ENCODE measurements at places on chromosomes 5 and 9.

DNA sequence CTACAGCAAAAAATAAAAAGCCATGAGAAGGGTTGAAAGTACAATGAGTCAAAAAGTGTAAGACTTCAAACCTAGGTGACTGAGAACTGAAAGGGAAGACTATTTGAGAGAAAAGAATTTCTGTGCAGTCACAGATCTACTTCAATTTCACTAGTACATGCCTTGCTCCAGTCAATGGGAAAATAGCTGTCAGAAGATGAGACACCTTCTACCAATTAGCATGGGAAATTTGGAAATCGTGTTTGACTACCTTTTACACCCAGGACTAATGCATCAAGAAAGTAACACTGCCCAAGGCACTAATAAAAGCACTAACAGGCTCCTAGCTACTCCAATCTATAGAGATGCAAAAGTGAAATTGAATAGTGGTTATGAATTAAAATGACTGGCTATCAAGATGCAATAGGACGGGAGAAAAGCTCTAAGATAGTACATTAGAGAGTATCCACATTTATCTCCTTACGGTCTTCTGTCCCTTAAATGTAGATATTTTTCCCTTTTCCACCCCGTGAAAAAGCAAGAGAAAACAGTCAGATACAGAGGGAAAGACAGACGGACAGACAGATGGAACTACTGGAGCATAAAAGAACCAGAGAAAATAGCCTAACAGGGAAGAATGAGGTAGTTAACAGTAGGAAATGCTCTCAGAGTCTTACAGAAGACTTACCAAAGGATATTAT, 15.2 kb downstream of the ERP44 start:
- DNase-seq: no peak

DNA sequence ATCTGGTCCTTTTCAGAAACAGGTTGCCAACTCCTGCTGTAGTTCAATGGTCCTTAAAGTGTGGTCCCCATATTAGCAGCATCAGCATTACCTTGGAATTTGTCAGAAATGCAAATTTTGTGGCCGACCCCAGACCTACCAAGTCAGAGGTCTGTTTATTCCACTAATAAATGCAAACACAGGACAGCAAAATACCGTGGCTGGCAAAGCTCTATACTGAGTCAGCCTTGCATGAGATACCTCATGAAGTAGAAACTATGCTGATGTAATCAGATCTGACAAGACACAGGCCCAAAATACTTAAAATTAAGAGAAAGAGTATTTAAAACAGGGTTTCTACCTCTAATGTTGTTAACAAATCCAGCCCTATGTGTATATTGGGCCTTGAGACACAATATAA, 3.0 kb downstream of the GOLM1 start:
- DNase-seq: no peak

- no peak for DNase-seq
Observed at GRCh38 chr9:121154782-121155181, 46.9 kb downstream of the RAB14 start.

DNA sequence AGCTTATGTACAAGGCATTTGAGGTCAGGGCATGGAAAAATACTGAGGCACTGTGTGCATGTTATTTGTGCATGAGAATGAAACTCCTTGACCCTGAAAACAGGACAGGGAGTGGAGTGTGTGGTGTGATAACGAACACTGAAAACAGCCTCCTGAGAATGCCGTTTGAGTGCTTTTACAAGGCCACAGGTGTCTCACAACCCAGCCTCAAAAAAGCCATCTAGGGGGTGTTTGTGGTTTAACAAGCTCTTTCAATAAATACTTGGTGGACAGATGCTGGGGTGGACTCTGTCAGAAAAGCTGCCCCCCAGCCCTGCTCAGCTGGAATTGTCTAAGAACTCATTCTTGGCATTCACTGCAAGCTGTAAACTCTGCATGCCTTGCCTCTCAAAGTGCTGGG, 94.0 kb upstream of the SLC25A48 start:
- no peak for DNase-seq

DNA sequence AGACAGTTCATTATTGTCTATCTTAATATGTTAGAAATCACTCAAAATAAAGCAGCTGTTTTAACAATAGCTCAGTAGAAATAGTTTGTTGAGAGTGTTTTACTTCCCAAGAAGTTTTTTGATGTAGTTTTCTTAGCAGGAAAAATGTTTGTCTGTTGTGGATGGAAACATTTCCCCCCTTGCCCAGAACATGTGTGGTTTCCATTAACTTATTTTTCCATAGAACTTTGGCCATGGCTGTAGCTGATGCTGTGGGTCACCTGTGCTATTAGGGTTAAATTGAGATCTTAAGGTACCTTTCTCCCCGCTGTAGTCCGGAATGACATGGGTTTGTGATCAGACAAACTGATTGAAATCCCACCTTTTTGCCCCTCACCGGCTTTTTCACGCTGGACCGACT, 294.9 kb downstream of the FANCC start:
- no peak for DNase-seq

GRCh38 chr5:18920966-18921365, 1067.0 kb downstream of the CDH18 start:
- DNase-seq: no peak

DNA sequence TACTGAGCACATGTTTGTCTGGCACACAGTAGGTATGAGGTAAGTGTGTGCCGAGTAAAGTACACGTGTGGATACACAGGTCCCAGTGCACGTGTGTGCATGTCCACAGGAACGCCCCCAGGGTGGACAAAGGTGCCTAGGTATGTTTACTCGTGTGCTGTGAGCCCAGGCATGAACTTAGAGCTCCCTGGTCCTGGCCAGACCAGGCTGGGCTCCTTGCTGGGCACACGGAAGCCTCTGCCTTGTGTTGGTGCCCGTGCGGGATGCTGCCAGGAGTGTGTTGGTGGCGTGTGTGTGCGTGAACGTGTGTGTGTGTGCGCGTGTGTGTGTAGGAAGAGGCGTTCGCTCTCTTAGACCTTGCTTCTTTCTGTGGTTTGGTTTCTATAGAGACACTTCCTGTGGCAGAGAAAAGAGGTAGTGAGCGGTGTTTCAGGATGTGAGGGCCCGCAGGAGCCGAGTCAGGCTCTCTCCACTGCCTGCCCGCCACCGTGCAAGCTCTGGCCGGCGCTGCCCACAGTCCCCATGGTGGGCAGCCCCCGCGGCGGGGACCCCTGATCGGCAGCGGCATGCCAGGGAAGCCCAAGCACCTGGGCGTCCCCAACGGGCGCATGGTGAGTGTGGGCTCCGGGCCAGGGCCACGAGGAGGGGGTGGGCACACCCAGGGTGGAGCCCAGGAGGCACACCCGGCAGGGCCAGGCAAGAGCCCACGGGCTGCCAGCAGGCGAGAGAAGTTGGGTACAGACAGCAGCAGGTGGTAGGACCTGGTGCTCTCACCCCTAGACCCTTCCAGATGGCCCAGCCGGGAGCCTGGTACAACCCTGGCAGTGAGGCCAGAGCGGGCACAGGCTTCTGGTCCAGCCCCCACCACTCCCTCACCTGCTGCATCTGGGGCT, at the start of gene RGS14:
RGS14 (plus strand) TSS at position 466 of the 893 bp plus-strand sequence; CDS start at position 567, 101 bp downstream.
- DNase-seq: peak; percentile 64

GRCh38 chr9:6024035-6024554, 8.7 kb upstream of the RANBP6 start:
- peak; percentile 32 for DNase-seq

GRCh38 chr5:178548746-178549145, 41.4 kb downstream of the COL23A1 start:
- DNase-seq: no peak

- DNase-seq: no peak
Observed at GRCh38 chr5:132655821-132656773, 1.9 kb upstream of the IL13 start.

All from memory B cell (primary cell).